Spleen (tissue), 13 donors: ENCODE measurements at places on chromosomes 5 and 9. TPM values are rescaled to one million over a fixed set of nuclear protein-coding genes. Genes with fewer than 3 reads are reported as not detected.
A peak's percentile ranks its signal among the peaks of the same experiment; 100 is the strongest.

DNA sequence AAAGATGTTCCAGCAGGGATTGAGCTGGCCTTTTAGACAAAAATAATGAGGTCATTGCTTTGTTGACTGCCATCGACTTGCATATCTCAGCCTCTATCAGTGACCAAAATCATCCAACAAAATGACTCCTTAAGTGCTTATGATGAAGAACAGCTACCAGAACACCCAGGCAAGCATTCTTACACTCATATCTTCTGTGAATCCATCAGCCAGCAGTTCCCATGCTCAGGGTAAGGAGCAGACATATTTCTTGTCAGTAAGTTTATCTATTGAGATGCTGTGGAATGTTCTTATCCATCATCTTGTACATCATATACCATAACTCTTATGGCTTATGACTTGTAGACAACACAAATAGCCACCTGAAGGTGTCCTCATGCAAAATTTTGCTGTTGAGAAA lies 20.2 kb upstream of the SPDL1 start:
- no peak for DNase-seq
- H3K4me3 ChIP-seq = no peak overlapping the region
- no peaks in the 10 kb centered on the region for H3K4me1 ChIP-seq
- H3K36me3 ChIP-seq = no peaks in the 10 kb centered on the region
- no peak overlapping the region for H3K27ac ChIP-seq
- no peaks in the 10 kb centered on the region for H3K27me3 ChIP-seq

- no peak for DNase-seq
- H3K36me3 ChIP-seq = no peaks in the 10 kb centered on the region
- H3K27me3 ChIP-seq = no peaks in the 10 kb centered on the region
- no peak overlapping the region for H3K27ac ChIP-seq
Measured at GRCh38 chr9:27247756-27248155, 49.2 kb downstream of the EQTN start.

DNA sequence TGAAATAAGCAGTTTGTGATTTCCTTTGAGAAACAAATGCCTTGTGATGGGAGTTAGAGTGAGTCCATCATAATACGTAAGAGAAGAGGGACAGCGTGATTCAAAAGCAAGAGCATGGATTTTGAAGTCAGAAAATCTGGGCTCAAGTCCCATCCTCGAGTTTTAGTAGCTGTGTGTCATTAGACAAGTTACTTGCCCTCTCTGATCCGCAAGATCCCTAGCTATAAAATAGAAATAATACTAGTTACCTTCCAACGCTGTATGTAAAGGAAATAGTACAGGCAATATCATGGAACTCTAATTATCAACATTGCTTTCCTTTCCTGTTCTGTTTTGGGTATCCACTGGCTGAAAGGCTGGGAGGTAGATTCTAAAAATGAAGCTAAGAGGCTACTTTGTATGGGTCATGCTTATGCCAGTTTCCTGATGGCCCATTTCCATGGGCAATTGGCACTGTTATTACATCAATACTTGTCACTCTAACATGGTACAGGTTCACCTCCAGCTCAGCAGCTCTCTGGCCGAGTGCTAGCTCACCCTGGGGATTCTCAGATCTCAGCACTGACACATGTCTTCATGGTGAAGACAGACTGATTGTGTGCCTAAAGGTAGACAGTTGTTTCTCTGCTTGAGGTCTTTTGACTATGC lies 241.7 kb upstream of the KLF4 start:
- peak overlapping the region; percentile 12 for H3K27ac ChIP-seq
- H3K36me3 ChIP-seq = no peaks in the 10 kb centered on the region
- DNase-seq = no peak
- H3K27me3 ChIP-seq = no peaks in the 10 kb centered on the region

GRCh38 chr5:5270958-5271785 lies 131.0 kb downstream of the ADAMTS16 start:
- no peaks in the 10 kb centered on the region for H3K36me3 ChIP-seq
- H3K4me3 ChIP-seq = no peak overlapping the region
- peak; percentile 85 for DNase-seq
- no peaks in the 10 kb centered on the region for H3K27me3 ChIP-seq

GRCh38 chr5:5351288-5351979 lies 71.0 kb upstream of the ICE1 start:
- H3K36me3 ChIP-seq = no peaks in the 10 kb centered on the region
- DNase-seq = no peak
- no peak overlapping the region for H3K27ac ChIP-seq
- H3K4me3 ChIP-seq = no peak overlapping the region
- H3K27me3 ChIP-seq = no peaks in the 10 kb centered on the region

GRCh38 chr5:4646715-4647375 lies 493.3 kb upstream of the ADAMTS16 start:
- no peak overlapping the region for H3K27ac ChIP-seq
- H3K27me3 ChIP-seq = no peaks in the 10 kb centered on the region
- H3K36me3 ChIP-seq = no peaks in the 10 kb centered on the region
- H3K4me1 ChIP-seq = no peaks in the 10 kb centered on the region

DNA sequence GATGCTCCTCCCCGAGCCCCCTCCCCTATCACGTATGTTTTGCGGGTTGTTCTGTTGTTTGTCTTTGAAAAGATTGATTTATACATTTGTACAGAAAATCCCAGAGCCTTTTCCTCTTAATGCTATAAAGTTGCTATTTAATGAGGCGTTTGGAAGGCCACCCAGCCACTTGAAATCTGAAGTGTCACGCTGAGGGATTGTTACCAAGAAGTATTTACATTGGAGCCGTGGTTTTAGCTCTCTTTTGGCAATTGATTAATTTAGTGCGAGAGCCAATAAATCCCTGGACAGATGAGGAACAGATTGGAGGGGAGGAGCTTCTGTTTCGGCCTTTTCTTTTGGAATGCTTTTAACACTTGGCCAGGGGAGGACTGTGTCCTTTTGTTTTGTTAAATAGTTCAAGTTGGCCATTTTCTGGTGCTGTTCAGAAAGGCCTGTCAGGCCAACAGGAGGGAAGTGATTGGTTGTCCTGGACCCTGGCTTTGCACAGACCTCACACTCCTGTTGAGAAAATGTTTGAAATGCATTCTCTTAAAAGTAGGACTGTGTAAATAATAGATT lies 250.2 kb downstream of the PDZD2 start:
- H3K36me3 ChIP-seq = no peaks in the 10 kb centered on the region
- no peaks in the 10 kb centered on the region for H3K27me3 ChIP-seq
- H3K4me3 ChIP-seq = no peak overlapping the region
- no peak overlapping the region for H3K27ac ChIP-seq
- DNase-seq = no peak
- no peaks in the 10 kb centered on the region for H3K4me1 ChIP-seq

GRCh38 chr5:150138551-150139265 lies 16.9 kb downstream of the PDGFRB start:
- H3K4me1 ChIP-seq = peaks cover 90% of the 10 kb centered on the region
- DNase-seq = no peak
- peak overlapping the region; percentile 19 for H3K27ac ChIP-seq
- no peaks in the 10 kb centered on the region for H3K36me3 ChIP-seq
- no peak overlapping the region for H3K4me3 ChIP-seq

DNA sequence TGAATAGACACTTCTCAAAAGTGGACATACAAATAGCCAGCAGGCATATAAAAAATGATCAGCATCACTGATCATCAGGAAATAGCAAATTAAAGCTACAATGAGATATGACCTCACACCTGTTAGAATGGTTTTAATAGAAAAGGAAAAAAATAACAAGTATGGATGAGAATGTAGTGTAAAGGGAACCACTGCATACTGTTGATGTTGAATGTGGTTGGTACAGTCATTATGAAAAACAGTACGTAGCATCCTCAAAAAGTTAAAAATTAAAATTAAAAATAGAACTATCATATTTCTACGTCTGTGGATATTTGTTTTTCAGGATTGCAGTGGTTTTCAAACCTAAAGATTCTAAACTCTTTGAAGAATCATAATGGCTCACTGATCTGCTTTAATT lies 215.1 kb upstream of the NREP start:
- H3K4me3 ChIP-seq = no peak overlapping the region
- H3K27me3 ChIP-seq = no peaks in the 10 kb centered on the region
- H3K27ac ChIP-seq = no peak overlapping the region
- H3K4me1 ChIP-seq = no peaks in the 10 kb centered on the region

DNA sequence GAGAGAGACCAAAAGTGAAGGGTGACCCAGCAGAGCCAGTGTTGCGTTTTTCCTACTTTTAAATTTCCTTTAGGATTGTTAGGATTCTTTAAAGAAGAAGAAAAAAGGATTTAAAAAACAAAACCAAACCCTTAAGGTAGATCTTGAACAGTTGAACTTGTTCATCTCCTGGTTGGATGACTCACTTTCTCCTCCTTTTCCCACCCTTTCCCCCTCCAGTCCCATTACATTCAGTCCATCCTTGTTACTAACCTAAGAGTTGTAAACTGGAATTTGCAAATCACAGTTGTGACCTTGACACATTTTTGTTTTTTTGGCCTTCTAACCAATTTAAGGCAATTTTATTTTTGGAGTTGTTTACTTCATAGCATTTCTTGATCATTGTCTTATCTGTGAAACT lies 289.2 kb downstream of the ARHGAP26 start:
- H3K27ac ChIP-seq = no peak overlapping the region
- no peaks in the 10 kb centered on the region for H3K36me3 ChIP-seq
- H3K4me3 ChIP-seq = no peak overlapping the region
- DNase-seq = no peak
- no peaks in the 10 kb centered on the region for H3K27me3 ChIP-seq

DNA sequence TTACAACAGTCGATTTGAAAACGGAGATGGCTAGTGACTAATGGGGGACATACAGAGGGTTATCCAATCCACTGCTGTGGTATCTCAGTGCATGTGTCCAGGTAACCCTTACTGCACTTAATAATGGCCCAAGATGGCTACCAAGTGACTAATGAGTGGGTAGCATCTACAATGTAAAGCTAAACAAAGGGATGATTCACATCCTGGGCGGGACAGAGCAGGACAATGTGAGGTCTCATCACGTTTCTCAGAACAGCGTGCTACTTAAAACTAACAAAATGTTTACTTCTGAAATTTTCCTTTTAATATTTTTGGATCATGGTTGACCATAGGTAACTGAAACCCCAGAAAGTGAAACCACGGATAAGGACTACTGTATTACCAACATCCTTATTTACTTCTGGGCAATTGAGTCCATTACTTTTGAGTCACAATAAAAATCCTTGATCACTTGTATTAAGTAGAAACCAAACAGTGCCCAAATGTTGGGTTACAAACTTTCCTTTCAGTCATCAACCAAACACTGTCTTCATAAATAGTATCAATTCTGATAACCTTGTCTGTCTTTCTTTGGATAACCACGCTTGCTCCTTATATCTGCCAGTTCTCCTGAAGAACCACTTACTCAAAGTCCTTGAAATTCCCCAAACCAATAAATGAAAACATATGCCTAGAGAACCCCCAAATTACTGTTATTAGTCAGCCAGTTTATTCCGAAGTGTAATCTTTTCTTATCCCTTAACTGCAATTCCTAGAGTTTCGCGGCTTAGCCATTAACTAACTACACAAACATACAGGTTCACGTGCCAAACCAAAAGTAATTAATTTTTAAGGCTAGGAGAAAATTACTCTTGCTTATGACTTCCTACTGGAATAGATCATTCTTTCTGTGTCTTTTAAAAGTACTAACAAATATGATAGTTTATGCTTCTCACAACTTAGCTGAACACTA lies 59.7 kb downstream of the ELL2 start:
- H3K4me1 ChIP-seq = no peaks in the 10 kb centered on the region
- H3K27me3 ChIP-seq = no peaks in the 10 kb centered on the region
- H3K36me3 ChIP-seq = peaks cover 68% of the 10 kb centered on the region
- H3K4me3 ChIP-seq = no peak overlapping the region
- H3K27ac ChIP-seq = no peak overlapping the region

DNA sequence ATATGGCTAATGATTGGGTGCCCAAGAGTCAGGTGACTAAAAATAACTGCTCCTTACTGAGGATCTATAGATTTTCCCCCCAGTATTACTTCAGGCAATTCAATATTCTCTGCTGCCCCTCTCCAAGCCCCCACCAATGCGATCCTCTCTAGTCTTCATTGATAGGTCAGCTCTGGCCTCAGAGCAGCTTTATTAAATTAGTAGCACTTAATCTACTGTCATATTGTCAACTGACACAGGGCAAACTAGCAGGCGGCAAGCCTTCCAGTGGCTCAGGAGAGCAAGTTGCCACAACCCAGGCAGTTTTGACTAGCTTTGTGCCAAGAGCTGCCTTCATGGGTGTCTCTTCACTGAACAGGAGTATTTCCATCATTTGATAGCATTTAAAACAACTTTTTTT lies 462.9 kb downstream of the BNC2 start:
- no peak overlapping the region for H3K27ac ChIP-seq
- no peak for DNase-seq
- H3K4me3 ChIP-seq = no peak overlapping the region
- no peaks in the 10 kb centered on the region for H3K4me1 ChIP-seq

DNA sequence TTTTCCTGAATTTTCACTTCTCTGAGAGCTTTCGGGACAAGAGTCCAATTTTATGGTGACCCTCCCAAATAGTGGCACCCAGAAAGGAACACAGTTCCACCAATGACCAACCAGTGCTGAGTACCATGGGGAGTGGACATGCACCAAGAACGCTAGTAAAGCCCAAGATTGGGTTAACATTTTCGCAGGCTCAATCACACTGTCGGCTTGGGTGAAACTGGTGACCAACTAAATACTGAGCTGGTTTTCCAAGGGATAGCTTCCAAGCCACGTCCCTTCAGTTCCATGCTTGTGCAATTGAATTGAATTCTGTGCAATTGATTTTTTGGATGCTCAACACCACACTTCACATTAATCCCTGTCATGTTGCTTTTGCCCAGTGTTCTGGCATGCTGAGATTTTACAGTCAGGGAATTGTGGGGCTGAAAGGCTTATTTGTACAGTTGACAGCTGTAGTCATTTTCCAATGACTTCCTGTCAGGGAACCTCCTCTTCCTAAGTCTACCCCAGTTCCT lies 37.6 kb upstream of the TRMT10B start:
- H3K4me1 ChIP-seq = no peaks in the 10 kb centered on the region
- no peak overlapping the region for H3K4me3 ChIP-seq
- H3K27ac ChIP-seq = no peak overlapping the region
- no peaks in the 10 kb centered on the region for H3K27me3 ChIP-seq
- no peaks in the 10 kb centered on the region for H3K36me3 ChIP-seq

DNA sequence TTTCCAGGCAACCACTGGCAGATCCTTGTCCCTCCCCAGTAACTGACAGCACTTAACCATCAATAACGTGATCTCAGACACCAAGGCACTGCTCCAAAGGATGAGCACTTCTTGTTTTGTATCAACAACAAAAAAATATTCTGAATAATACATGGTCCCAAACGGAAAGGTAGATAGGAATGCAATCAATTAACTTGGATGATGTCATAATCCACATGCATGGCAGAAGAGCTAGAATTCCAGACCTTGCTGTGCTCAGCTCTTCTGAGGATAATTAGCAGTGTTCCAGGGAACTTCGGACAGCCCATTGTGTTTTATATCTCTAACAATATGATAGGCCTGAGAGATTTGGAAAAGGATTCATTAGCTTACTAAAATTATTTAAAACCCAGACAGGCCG lies 288.4 kb upstream of the PCSK5 start:
- H3K27ac ChIP-seq = no peak overlapping the region
- no peak overlapping the region for H3K4me3 ChIP-seq
- peaks cover 6% of the 10 kb centered on the region for H3K4me1 ChIP-seq
- H3K27me3 ChIP-seq = no peaks in the 10 kb centered on the region
- no peak for DNase-seq
- H3K36me3 ChIP-seq = no peaks in the 10 kb centered on the region

- DNase-seq = no peak
- H3K27ac ChIP-seq = no peak overlapping the region
- H3K27me3 ChIP-seq = no peaks in the 10 kb centered on the region
- peaks cover 7% of the 10 kb centered on the region for H3K4me1 ChIP-seq
- H3K4me3 ChIP-seq = no peak overlapping the region
Measured at GRCh38 chr5:62720031-62720441, 141.4 kb downstream of the LRRC70 start.

KIF4B gene
- not detected for total RNA-seq

SPINK13 gene
- not detected for total RNA-seq

RNF183 gene
- not detected for total RNA-seq

C5orf58 gene
- not detected for total RNA-seq

SLC6A18 gene
- not detected for total RNA-seq

ROPN1L gene
- total RNA-seq = 7.9 TPM

SLC1A3 gene
- total RNA-seq = 51.3 TPM

PLAC8L1 gene
- total RNA-seq = not detected
